ENCODE measurements at places on chromosomes 6 and 20. TPM values are rescaled to one million over a fixed set of nuclear protein-coding genes. Genes with fewer than 3 reads are reported as not detected.

MCHR2 gene
- polyA plus RNA-seq = 0.19 TPM

MYCT1 gene
- polyA plus RNA-seq = 6.2 TPM

SSTR4 gene
- polyA plus RNA-seq = 0.89 TPM

ZNF311 gene
- 6.9 TPM for polyA plus RNA-seq

ADGRG6 gene
- 6.4 TPM for polyA plus RNA-seq

SAPCD1 gene
- polyA plus RNA-seq = 10.5 TPM

DNA sequence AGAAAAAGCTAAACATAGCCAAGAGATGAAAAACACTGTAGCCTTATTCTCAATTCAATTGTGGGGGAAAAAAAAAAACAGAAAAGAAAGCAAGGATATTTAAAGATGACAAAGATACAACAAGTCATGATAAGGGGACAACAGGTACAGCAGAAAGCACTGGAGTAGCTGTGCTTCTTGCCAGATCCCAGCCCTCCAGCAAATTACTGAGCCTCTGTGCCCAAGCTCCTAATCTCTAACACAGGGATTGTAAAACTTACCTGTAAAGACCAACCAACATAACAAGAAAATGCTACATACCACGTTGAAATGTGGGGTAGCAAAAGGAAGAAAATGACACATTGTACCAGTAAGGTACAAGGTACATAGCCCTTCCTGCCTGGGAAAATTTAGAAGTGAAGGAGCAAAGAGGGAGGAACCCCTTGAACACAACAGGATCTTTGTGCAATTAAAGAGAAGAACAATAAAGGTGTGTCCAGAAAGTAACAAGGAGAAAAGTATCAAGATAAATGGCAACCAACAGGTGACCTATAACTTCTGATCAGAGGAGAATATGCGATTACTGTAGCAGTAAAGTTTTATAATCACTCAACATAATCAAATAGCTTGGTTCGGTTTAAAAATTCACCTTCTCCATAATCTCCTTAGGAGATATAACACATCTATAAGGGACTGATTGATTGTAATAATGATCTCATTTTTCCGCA, 30.6 kb downstream of the PREP start:
- peaks cover 3% of the 10 kb centered on the region for H3K36me3 ChIP-seq
- H3K27ac ChIP-seq = no peak overlapping the region
- H3K4me3 ChIP-seq = no peak overlapping the region
- DNase-seq = no peak
- no peaks in the 10 kb centered on the region for H3K4me1 ChIP-seq

- H3K36me3 ChIP-seq = peaks cover 31% of the 10 kb centered on the region
- no peaks in the 10 kb centered on the region for H3K27me3 ChIP-seq
- H3K4me1 ChIP-seq = peaks cover 66% of the 10 kb centered on the region
- H3K4me3 ChIP-seq = peak overlapping the region; percentile 54
Measured at GRCh38 chr6:33428224-33428965, 8.5 kb downstream of the SYNGAP1 start.

GRCh38 chr20:1296922-1297321, 30.8 kb downstream of the SNPH start:
- DNase-seq = no peak
- no peaks in the 10 kb centered on the region for H3K27me3 ChIP-seq
- no peak overlapping the region for H3K27ac ChIP-seq

- H3K36me3 ChIP-seq = no peaks in the 10 kb centered on the region
- H3K4me3 ChIP-seq = no peak overlapping the region
- no peaks in the 10 kb centered on the region for H3K27me3 ChIP-seq
Measured at GRCh38 chr20:18692447-18692846, 104.6 kb downstream of the DTD1 start.

DNA sequence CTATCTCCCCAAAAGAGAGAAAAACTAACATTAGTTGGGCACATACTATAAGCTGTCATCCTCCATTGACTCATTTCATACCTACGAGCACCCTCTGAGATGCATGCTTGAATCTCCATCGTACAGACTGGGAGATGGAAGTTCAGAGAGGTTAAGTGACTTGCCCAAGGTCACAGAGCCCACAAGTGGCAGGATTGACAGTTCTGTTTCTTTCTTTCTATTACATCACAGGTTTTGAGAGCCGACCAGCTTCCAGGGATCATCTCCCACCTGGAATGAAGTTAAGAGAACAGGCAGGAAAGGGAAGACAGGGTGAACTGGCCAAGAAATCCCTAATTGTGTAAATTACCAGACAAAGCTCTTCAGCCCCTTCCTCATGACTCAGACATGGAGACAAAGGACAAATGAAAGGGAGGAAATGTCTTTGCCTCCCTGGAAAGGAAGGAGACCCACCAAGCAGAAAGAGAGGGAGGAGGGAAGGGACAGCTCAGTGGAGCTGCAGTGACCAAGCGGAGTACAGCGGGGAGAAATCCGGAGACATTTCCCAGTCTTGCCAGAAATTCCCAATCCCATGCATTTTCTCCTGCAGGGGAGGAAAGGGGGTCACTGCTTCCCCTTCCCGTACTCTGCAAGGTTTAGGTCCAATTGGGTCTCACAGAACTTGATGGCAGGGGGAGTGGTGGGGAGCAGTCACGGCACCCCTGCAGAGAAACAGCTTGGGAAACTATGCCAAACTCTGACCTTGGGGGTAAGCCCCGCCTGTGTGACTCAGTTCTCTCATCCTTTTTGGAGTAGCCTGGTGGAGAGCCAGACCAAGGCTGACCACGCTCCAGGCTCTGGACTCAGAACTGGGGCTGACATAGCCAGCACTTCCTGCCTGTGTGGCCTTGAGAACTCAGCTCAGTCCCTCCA, 154.3 kb downstream of the ANKRD60 start:
- no peak overlapping the region for H3K27ac ChIP-seq
- DNase-seq = no peak
- no peaks in the 10 kb centered on the region for H3K27me3 ChIP-seq
- H3K4me1 ChIP-seq = peaks cover 11% of the 10 kb centered on the region
- no peak overlapping the region for H3K4me3 ChIP-seq

DNA sequence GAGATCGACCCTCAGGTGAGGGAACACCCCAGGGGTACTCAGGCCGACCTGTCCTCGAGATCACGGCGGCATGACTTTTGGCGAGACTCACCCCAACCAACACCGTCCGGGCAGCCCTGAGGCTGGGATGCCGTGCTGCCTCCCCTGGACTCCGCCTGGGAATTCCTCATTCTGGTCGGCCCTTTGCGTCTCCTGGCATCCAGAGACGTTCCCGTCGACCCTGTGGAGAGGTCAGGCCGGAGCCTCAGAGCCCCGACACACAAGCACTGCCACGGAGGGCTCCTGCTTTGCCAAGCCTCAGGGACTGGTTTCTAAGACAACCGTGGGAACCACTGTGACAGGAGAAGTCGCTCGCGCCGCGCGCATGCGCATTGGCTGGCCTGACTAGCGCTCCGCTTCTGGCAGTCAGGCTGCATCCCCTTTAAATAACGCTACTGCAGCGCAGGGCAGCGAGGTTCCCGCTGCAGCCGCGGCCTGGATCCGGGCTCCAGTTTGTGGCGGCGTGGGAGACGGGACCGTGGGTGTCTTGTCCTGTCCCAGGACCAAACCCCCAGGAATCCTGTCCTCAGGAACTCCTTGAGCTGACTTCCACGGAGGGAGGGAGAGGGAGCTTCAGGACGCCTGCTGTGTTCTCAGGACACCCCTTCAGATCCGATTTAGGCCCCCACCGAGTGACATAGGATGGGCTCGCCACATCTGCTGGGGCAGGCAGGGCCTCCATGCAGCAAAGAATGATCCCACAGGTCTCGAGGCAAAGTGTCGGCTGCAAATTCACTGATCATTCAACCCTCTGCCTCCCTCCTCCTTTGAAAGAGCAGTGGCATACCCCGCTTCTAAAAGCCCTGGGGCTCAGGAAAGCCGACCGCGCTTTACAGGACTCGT, 163.2 kb upstream of the ZNF337 start:
- H3K36me3 ChIP-seq = peaks cover 29% of the 10 kb centered on the region
- DNase-seq = peak; percentile 74
- no peak overlapping the region for H3K27ac ChIP-seq
- H3K4me3 ChIP-seq = peak overlapping the region; percentile 16
- H3K4me1 ChIP-seq = peaks cover 82% of the 10 kb centered on the region

GRCh38 chr6:11096109-11096508, 2.5 kb downstream of the SMIM13 start:
- no peak for DNase-seq
- H3K4me1 ChIP-seq = peaks cover 8% of the 10 kb centered on the region
- no peaks in the 10 kb centered on the region for H3K27me3 ChIP-seq
- H3K27ac ChIP-seq = no peak overlapping the region

GRCh38 chr6:37513155-37513554, 13.5 kb upstream of the CCDC167 start:
- H3K36me3 ChIP-seq = no peaks in the 10 kb centered on the region
- peaks cover 66% of the 10 kb centered on the region for H3K4me1 ChIP-seq
- H3K27ac ChIP-seq = no peak overlapping the region
- DNase-seq = no peak

- no peak overlapping the region for H3K4me3 ChIP-seq
- H3K4me1 ChIP-seq = no peaks in the 10 kb centered on the region
- H3K27me3 ChIP-seq = no peaks in the 10 kb centered on the region
- H3K36me3 ChIP-seq = no peaks in the 10 kb centered on the region
- H3K27ac ChIP-seq = no peak overlapping the region
Measured at GRCh38 chr6:141521440-141521839, 611.3 kb upstream of the GJE1 start.

- H3K27me3 ChIP-seq = no peaks in the 10 kb centered on the region
- H3K4me3 ChIP-seq = no peak overlapping the region
- H3K4me1 ChIP-seq = peaks cover 14% of the 10 kb centered on the region
- peak overlapping the region; percentile 42 for H3K27ac ChIP-seq
- DNase-seq = peak; percentile 73
- no peaks in the 10 kb centered on the region for H3K36me3 ChIP-seq
Measured at GRCh38 chr20:54680872-54681619, 205.7 kb downstream of the DOK5 start.

GRCh38 chr6:154595538-154595937, 85.1 kb upstream of the CNKSR3 start:
- no peaks in the 10 kb centered on the region for H3K36me3 ChIP-seq
- no peak overlapping the region for H3K4me3 ChIP-seq
- no peak for DNase-seq
- no peaks in the 10 kb centered on the region for H3K4me1 ChIP-seq
- no peaks in the 10 kb centered on the region for H3K27me3 ChIP-seq
- no peak overlapping the region for H3K27ac ChIP-seq

DNA sequence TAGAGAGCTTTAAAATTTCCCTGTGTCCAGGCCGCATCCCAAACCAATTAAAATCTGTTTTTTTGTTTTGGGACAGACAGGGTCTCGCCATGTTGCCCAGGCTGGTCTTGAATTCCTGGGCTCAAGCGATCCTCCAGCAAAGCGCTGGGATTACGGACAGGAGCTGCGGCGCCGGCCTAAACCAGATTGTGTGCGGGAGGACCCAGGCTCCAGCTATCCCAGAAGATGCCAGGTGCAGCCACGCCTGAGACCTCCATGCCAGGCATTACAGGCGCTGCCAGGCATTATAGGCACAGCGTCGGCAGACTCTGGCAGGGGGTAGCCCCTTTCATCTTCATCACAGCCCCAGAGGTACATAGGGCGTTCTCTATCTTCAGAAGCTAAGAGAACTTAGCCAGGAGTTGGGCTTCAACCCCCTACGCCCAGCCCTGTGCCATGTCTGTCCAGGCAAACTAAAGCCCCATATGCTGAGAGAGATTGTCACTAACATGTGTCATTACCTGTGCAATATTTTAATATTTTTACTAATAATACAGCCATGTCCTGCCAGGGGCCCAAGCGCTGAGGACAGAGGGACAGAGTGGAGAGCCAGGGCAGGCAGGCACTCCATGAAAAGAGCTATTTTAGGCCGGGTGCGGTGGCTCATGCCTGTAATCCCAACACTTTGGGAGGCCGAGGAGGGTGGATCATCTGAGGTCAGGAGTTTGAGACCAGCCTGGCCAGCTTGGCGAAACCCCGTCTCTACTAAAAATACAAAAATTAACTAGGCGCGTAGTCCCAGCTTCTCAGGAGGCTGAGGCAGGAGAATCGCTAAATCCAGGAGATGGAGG, 9.8 kb upstream of the GRM4 start:
- DNase-seq = no peak
- no peak overlapping the region for H3K27ac ChIP-seq
- no peaks in the 10 kb centered on the region for H3K36me3 ChIP-seq
- peaks cover 21% of the 10 kb centered on the region for H3K4me1 ChIP-seq

GRCh38 chr6:54097753-54098152, 13.5 kb upstream of the MLIP start:
- H3K27me3 ChIP-seq = no peaks in the 10 kb centered on the region
- no peaks in the 10 kb centered on the region for H3K36me3 ChIP-seq
- H3K27ac ChIP-seq = no peak overlapping the region
- H3K4me1 ChIP-seq = no peaks in the 10 kb centered on the region
- no peak overlapping the region for H3K4me3 ChIP-seq
- no peak for DNase-seq

DNA sequence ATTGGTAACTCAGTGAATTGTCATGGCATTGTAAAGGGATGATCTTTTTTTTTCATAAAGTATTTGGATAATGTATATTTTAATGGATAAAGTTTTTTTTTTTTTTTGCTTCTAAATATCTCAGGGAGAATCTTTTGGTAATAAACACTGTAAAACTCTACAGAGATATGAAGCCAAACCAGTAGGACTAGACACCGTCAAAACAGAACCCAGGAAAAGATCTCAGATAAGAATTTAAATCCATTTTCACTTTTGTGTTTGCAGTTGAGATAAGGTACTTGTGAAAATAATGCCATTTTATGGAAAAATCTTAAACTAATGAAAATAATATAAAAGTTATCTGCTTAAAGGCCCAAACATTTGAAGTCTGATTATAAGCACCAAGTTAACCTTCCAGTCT, 27.0 kb downstream of the FAM83B start:
- H3K27me3 ChIP-seq = no peaks in the 10 kb centered on the region
- H3K36me3 ChIP-seq = no peaks in the 10 kb centered on the region
- no peaks in the 10 kb centered on the region for H3K4me1 ChIP-seq
- H3K27ac ChIP-seq = no peak overlapping the region
- DNase-seq = no peak

Measured in spinal cord (tissue), 10 donors.